ENCODE measurements at places on chromosomes 12 and 14. TPM values are rescaled to one million over a fixed set of nuclear protein-coding genes. Genes with fewer than 3 reads are reported as not detected.

DNA sequence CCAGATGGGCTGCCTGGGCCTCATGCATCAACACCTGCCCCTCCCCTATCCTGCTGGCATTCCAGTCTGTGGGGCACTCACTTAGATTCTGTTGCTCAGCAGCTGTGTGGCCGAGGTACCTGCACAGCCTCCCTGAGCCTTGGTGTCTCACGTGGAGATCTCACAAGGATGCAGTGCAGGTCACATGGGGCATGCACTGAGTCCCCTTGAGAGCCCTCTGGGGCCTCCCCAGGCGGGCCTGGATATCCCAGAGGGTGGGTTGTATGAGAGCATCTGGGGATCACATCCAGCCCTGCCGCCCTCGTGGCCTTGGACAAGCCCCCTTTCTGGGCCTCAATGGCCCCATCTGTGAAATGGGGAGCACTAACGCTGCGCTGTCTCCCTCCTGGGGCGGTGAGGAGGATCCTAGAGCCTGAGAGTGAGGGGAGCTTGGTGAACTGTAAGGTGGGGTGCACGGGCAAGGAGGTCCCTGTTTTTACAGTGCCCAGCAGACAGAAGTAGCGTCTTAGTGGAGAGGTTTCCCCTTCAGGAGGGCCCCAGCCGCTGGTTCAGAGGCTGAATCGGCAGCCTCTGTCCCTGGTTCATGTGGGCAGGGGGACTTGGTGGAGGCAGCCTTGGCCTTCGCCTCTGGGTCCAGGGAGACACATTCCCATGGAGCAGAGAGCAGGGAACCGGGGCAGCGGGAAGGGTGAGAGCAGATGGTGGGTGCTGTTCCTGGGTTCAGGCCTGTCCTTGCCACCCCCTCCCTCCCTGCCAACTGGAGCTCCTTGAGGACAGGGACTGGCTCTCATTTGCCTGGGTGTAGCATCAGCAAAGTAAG is 791 bp upstream of the SLC25A47 start:
- no peak for DNase-seq

- no peak for DNase-seq
Observed at GRCh38 chr14:86086962-86087361, 557.0 kb downstream of the FLRT2 start.

DNA sequence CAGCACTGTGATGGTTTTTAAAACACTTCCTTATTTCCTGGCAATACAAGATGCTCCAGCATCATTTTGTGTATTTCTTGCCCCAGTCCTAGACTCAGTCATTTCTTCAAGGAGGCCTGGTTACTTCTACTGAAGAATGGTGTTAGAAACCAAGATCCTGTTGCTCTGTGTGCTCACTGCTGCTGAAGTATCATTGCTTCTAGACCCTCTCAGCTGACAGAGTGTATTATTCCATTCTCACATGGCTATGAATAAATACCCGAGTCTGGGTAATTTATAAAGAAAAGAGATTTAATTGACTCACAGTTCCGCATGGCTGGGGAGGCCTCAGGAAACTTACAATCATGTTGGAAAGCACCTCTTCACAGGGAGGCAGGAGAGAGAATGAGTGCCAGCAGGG is 14.9 kb upstream of the SERPINA6 start:
- DNase-seq = no peak

- DNase-seq = no peak
Observed at GRCh38 chr12:113581342-113581741, 109.7 kb upstream of the LHX5 start.

The HSPB8 gene
- total RNA-seq = 22.0 TPM

The KRT85 gene
- total RNA-seq = not detected
